ENCODE measurements at places on chromosomes 5 and 9. TPM values are rescaled to one million over a fixed set of nuclear protein-coding genes. Genes with fewer than 3 reads are reported as not detected.

GRCh38 chr9:71594541-71594940 lies 173.8 kb downstream of the CEMIP2 start:
- DNase-seq, result no peak

- no peak for DNase-seq
Measured at GRCh38 chr5:124444147-124444775, 302.2 kb downstream of the ZNF608 start.

DNA sequence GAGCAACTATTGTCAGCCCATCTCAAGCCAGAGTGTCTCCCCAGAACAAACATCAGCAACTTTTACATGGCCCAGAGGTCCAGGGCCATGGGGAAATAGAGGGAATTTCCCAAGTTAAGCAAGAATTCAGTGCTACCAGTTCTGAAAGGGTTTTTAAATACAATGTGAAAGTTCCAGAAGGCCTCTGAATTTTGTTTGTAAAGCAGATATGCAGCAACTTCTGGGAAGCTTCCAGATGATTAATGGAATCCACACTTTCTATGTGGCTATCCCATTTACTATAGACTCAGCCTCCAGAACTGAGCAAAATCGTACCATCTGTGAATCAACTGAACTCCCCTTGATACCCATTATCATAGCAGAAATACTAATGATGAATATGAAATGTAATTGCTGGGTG lies 93.8 kb downstream of the FEM1C start:
- no peak for DNase-seq

GRCh38 chr9:93967020-93967803 lies 12.1 kb upstream of the BARX1 start:
- DNase-seq, result no peak

DNA sequence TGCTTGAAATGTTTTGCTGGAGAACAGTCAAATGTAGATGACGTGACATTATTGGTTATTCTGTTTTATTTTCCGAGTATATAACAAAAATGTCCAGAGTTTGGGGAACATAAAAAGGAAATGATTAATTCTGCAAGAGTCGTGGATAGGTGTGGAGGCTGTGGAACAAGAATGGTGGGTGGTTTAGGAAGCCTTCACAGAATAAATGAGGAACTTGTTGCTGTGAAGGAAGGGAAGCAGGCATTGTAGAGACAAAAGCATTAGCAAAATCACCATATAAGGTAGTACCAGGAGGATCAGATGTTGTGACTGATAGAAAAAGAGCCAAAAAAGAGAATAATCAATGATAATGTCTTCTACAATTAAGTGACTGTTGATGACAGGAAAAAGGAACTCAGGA lies 66.2 kb upstream of the CNTLN start:
- no peak for DNase-seq

- no peak for DNase-seq
Measured at GRCh38 chr5:145936401-145937131, at the start of gene SH3RF2. Gene SH3RF2 (plus strand): TSS chr5:145936578. CDS start chr5:145937929, 1,351 bp downstream.

DNA sequence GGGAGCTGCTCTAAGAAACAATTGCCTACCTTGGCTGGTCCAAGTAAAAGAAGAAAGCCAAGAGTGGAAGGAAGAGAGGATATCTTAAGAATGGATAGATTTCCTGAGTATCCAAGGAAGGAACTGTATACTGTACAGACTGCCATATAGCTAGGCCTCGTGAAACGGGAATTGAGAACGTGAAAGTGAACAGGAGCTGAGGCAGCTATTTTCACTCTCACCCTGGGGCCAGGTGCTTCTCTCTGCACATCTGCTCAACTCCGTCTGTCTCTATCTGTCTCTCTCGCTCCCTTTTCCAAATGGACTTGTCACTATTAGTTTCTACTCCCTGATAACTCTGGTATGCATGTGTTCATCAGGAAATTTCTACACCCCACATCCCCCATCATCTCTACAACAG lies 35.9 kb upstream of the TESK1 start:
- DNase-seq, result no peak

DNA sequence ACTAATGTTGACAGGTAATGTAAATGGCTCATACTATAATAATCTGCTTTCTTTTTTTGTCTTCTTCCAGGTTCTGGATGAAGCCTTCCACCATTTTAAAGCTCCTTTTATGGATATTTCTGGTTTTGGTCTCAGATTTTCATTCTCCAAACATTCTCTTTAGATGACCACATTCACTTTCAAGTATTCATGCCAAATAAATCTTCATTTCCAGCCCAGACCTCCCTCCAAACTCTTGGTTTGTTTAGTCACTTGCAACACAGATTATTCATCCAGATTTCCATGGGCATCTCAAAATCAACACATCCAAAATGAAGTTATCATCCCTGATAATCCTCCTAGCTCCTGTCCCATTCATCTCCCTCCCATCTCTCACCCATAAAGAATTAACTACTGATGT lies 40.3 kb upstream of the SVEP1 start:
- no peak for DNase-seq

DNA sequence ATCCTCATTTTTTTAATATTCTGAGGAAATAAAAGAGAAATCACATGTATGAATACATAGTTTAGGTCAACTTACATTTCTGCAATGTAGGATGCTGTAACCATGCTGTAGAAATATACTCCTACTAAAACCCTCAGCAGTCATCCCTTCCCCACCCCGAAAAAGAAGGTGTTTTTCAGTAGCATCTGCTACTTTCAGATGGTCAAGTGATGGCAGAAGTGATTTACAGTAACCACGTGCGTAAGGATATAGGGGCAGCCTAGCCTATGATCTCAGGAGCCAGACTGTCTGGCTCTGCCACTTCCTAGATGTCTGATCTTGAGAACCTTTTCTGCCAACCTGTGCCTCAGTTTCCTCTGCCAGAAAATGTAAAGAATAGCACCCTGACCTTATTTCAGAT lies 26.0 kb upstream of the SYK start:
- no peak for DNase-seq

DNA sequence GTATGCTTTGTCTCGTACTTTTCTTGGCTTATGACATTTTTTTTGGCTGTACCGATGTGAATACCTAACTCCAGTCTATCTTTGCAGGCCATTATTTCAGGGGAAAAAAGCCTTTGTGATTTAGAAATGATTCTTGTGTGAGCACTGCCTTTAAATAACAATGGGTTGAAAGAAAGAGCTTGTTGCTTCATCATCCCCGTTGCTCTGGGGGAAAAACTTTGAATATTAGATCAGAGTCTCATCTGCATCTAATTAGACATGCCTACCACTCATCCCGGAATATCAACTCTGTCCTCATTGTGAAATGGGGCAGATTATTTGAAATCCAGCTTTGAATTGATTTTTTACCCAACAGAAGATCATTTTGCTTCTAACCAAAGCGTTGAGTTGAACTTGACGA lies 13.5 kb downstream of the CXCL14 start:
- no peak for DNase-seq

DNA sequence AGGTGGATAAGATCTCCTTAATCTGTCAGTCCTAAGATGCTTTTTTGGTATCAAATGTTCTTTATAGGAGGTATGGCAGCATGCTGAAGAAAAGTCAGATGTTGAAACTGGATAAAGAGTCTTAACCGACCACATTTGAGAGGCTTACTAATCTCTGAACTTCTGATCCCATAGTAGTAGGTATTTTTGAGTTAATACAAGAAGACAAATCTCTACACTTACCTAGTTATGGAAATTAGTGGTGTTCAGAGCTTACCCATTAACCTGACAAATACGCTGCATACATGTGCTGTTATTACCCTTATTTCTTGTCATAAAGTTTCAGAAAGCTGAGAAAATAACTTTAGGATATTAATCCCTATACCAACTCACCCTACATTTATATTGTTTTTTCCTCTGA lies 83.0 kb downstream of the ISL1 start:
- DNase-seq, result no peak

DNA sequence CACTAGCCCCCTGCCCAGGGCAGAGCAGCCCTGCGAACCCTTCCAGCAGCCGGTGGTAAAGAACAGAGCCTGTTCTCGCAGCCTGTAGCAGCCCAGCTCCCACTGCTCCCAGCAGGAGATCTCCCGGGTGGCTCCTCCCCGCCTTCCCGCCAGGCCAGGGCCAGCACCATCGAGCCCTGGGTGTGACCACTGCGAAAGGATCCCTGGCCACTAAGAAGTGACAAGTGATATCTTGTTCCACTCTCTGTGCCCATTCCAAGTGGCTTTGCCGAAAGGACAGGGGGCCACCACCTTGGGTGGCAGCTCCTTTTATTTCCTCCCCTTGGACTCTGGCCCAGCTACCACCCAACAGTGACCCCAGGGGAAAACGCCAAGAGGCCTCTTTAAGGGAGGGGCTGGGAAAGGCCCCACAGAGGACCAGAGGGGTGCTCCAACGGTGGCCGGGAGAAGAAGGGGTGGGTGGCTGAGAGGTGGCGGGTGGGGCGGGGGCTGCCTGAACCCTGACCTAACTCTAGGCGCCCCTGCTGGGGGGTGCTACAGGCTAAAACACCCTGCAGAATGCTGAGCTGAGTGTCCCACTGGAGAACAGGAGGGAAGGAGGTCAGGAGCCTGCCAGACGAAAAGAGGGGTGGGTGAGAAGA lies 1.6 kb downstream of the NACC2 start:
- DNase-seq, result no peak

GRCh38 chr9:7454624-7455023 lies 345.0 kb downstream of the DMAC1 start:
- no peak for DNase-seq

- no peak for DNase-seq
Measured at GRCh38 chr9:137301081-137301947, 757 bp downstream of the NRARP start.

DNA sequence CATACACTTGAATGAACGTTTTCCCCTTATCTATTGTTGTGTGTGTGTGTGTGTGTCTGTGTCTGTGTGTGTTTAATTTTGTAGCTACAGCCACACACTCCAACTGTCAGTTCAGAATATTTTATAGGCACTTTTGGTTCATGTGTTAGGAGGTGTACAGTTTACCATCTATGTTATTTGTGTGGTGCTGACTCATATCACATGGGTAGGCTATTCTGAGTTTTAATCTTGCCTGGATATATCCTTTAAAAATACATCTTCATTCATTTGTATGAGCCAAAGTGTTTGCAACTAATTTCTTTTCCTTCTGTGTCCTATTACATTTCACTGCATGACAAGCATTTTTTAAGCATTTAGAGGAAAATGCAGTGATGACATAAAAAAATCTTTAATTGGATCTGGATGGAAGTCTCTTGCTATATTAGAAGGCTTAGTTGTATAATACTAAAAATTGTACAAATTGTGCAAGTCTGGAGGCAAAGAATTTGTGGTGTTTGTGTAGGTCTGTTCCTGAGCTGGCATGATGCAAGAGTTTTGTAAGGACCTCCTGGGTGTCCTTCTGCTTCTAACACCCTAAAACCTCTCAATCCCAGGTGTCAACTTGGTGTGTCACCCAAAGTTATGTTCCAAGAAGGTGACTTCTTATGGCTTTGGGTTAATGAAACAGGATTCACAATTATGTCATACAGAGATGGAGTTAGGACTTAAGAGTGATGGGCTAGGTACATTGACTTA lies 52.4 kb upstream of the HMHB1 start:
- DNase-seq, result no peak

- no peak for DNase-seq
Measured at GRCh38 chr9:33104401-33104800, 27.9 kb upstream of the SMU1 start.

DNA sequence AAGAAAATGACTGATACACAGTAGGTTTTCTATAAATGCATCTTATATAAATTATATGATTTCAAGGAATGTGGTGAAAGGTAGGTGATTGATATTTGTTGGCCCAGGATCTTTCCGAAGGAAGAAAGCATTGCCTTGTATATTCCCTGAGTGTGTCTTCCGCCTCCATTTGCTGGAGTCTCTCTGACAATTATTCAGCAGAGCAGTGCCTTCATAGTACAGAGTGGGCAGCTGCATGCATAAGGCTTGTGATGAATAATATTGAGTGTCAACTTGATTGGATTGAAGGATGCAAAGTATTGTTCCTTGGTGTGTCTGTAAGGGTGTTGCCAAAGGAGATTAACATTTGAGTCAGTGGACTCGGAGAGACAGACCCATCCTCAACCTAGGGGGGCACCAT lies 58.5 kb downstream of the CETN3 start:
- no peak for DNase-seq

DNA sequence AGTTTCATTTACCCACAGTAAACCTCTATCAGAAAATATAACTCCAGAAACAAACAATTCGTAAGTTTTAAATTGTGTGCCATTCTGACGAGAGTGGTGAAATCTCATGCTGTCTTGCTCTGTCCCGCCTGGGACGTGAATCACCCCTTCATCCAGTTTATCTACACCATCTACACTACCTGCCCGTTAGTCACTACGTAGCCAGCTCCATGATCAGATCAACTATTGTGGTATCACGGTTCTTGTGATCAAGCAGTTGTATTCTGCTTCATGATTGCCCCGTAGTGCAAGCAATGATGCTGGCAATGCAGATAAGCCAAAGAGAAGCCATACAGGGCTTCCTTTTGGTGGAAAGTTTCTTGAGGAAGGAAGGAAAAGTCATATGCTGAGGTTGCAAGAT lies 150.3 kb downstream of the GOLPH3 start:
- DNase-seq, result no peak

GRCh38 chr9:101354143-101354764 lies 30.6 kb downstream of the BAAT start:
- DNase-seq, result no peak

DNA sequence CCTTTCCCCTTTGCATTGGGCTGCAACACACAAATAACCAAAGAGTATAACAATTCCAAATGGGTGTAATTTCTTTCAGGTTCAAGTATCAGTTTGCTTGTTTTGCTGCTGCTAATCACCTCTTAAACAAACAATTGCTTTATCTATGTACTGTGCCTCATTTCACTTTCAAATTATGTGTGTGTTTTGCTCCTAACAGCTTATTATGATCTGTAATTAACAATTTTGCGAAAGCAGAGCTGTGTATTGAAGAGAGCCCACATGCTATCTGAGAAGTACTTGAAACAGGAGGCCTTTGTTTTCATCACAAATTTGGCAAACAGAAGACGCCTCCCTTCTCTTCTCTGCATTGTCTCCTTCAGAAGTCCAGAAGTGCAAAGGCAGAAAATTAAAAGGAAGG lies 312.0 kb downstream of the TLE1 start:
- no peak for DNase-seq

- no peak for DNase-seq
Measured at GRCh38 chr9:137430723-137431415, 7.7 kb downstream of the NOXA1 start.

- DNase-seq, result no peak
Measured at GRCh38 chr5:99019254-99019653, 90.4 kb upstream of the CHD1 start.

- no peak for DNase-seq
Measured at GRCh38 chr9:136773386-136774044, 9.2 kb upstream of the LCN15 start.

STKLD1 gene
- total RNA-seq, result 1.2 TPM

LCN9 gene
- not detected for total RNA-seq

CANX gene
- 462 TPM for total RNA-seq

SLC6A3 gene
- total RNA-seq, result 1.1 TPM

GADD45G gene
- total RNA-seq, result 5.5 TPM

ZNF189 gene
- total RNA-seq, result 43.4 TPM

PCDHGB3 gene
- 8.3 TPM for total RNA-seq

TAF11L5 gene
- not detected for total RNA-seq

FBP1 gene
- total RNA-seq, result 1.8 TPM

IL33 gene
- 21.6 TPM for total RNA-seq

NDUFS6 gene
- total RNA-seq, result 12.5 TPM

AKNA gene
- 15.6 TPM for total RNA-seq
